Epithelial cell of alveolus of lung (primary cell): ENCODE measurements at places on chromosomes 6 and 20. TPM values are rescaled to one million over a fixed set of nuclear protein-coding genes. Genes with fewer than 3 reads are reported as not detected.

Gene FOXF2
- total RNA-seq, result 17.8 and 106 TPM in 2 replicates

Gene CNBD2
- total RNA-seq, result 3.4 and 6.2 TPM in 2 replicates

Gene KCNK17
- total RNA-seq, result not detected in 2 replicates

Gene MYCT1
- total RNA-seq, result 0.48 and 1.4 TPM in 2 replicates

Gene ALDH8A1
- 0.26 and 0.32 TPM in 2 replicates for total RNA-seq

Gene PPP1R14C
- 1.8 TPM in 1 of 2 replicates, not detected in the other for total RNA-seq

Gene WFDC10B
- not detected in 2 replicates for total RNA-seq

Gene TCF19
- total RNA-seq, result 2.7 and 21.2 TPM in 2 replicates

Gene LCA5
- total RNA-seq, result 5.3 and 7.5 TPM in 2 replicates

Gene EEF1A2
- 1.3 and 1.4 TPM in 2 replicates for total RNA-seq

Gene NR2E1
- total RNA-seq, result not detected in 2 replicates

Gene ECT2L
- not detected in 2 replicates for total RNA-seq

Gene TAGAP
- 0.13 TPM in 1 of 2 replicates, not detected in the other for total RNA-seq
